ENCODE measurements at places on chromosomes 6 and 20.

- DNase-seq: no peak
Measured at GRCh38 chr6:11785415-11785773, 6.8 kb upstream of the ADTRP start.

GRCh38 chr6:123074616-123075015 lies 78.6 kb downstream of the CLVS2 start:
- no peak for DNase-seq

- peak; percentile 51 for DNase-seq
Measured at GRCh38 chr6:36387440-36388303, at the start of gene ETV7. Gene ETV7 (minus strand): TSS chr6:36387669. CDS start chr6:36387541, 128 bp downstream.

- no peak for DNase-seq
Measured at GRCh38 chr20:7010527-7010926, 243.0 kb downstream of the BMP2 start.

DNA sequence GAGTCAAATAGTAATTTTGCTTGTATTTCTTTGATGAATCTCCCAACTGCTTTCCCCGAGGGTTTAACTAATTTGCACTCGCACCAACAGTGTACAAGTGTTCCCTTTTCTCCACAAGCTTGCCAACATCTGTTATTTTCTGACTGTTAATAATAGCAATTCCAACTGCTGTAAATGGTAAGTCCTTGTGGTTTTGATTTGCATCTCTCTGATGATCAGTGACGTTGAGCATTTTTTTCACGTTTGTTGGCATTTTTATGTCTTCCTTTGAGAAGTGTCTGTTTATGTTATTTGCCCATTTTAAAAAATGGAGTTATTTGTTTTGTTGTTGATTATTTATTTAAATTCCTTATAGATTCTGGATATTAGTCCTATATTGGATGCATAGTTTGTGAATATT lies 399.8 kb upstream of the MAN1A1 start:
- DNase-seq: no peak

DNA sequence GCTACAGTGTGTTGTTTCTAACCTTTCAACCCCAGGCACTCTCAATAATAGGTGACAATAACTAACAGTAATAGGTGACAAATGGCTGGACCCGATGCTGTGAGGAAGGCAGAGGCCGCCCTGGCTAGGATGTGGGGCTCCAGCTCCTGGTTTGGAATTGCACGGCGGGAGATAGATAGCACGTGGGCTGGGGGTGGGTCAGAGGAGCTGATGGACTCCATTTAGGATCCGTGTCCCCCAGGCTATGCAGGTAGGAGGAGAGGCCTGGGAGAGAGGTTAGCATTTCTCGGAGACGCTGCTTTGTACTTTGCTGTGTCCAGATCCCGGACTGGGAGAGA lies 61.4 kb downstream of the EZR start:
- DNase-seq: no peak

GRCh38 chr20:62111148-62111547 lies 11.1 kb upstream of the LSM14B start:
- no peak for DNase-seq

DNA sequence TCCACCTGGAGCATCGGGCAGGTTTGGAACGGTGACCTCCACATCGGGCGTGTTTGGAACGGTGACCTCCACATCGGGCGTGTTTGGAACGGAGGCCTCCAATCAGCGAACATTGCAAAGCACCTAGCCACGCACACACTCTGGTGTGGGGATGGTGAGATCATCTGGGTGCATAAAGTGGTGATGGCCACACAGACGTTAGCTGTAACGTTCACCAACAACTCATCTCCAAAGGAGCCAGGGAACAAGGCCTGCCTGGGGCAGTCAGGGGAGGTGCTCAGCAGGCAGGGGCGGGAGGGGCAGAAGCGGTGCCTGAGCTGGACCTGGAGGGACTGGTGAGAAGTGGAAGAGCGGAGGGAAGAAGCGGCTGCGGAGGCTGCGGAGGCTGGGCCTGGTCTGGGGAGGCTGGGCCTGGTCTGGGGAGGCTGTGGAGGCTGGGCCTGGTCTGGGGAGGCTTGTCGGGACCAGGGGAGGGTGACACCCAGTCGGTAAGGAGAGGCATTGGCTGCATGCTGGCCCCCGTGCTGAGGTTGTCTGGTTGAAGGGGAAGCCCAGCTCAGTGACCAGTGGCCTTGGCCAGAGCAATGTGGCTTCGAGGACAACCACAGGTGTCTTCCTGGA lies 89.9 kb downstream of the PSMB1 start:
- DNase-seq: no peak

GRCh38 chr6:33118525-33119123 lies 42.8 kb downstream of the HLA-DPB1 start:
- DNase-seq: no peak
